Uterus (tissue), 4 donors: ENCODE measurements at places on chromosomes 12 and 14. TPM values are rescaled to one million over a fixed set of nuclear protein-coding genes. Genes with fewer than 3 reads are reported as not detected.

The SIX6 gene
- total RNA-seq: not detected

DNA sequence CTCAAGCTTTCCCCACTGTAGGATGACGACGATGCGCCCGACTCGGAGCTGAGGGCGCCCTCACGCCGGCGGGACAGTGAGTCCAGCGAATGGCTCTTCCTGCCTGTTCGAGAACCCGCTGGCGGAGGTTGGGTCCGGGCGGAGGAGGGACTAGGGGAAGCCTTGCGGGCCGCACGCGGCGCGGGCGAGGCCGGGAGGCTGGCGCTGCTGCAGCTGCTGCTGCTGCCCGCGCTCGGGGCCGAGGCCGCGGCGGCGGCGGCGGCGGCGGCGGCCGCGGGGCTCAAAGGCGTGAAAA, 1.9 kb downstream of the CCDC177 start:
- DNase-seq: no peak

- peak; percentile 68 for DNase-seq
These were observed 201.9 kb downstream of the DAD1 start for GRCh38 chr14:22386924-22387775.

DNA sequence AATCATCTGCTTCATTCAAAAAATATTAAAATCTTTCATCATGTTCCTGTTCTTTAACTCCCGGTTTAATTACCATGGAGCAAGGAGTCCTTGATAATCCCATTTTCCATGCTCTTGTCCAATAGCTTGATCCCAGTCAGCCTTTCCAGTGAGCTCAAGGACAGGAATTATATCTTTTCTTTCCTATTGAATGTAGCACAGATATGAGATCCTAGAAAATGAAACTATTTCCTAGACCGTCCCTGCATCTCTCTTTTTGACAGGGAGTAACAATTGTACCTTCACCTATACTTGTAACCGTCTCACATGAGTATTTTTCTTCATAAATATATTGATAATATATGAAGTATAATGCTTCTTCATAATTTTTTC, 35.6 kb downstream of the PIK3C2G start:
- no peak for DNase-seq

DNA sequence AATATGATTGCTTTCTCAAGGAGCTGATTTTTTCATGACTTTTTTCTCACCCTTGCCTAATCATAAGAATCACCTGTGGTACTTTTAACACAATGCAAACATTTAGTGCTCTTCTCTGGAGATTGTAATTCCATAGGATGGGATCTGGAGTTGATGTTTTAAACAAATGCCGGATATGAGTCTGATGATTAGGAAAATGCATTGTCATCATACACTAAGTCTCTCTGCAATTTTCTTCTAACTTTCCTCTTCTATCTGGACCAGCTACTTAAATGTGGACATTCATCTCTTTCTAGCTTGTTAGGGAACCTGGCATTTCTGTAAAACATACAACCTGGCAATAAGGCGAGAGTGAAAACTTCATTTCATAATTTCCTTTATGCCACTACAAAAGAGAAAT, 23.5 kb downstream of the PMCH start:
- no peak for DNase-seq

DNA sequence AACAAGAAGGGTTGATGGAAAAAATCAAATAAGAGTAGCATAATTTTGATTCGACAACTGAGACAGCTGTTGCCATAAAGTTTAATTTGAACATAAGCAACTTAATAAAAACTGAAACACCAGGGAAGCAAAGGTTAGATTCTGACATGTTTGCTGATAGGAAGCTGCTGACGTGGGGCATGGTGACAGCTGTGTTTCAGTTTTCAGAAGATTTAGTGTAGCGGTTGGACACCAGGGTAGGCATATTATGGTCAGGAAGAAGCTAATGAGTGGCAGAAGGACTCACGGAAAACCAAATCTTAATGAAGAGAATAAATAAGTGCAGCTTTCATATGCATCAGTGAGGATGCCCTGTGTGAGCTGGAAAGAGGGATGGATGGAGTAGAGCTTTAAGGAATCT, 336.7 kb upstream of the RPL10L start:
- DNase-seq: no peak

DNA sequence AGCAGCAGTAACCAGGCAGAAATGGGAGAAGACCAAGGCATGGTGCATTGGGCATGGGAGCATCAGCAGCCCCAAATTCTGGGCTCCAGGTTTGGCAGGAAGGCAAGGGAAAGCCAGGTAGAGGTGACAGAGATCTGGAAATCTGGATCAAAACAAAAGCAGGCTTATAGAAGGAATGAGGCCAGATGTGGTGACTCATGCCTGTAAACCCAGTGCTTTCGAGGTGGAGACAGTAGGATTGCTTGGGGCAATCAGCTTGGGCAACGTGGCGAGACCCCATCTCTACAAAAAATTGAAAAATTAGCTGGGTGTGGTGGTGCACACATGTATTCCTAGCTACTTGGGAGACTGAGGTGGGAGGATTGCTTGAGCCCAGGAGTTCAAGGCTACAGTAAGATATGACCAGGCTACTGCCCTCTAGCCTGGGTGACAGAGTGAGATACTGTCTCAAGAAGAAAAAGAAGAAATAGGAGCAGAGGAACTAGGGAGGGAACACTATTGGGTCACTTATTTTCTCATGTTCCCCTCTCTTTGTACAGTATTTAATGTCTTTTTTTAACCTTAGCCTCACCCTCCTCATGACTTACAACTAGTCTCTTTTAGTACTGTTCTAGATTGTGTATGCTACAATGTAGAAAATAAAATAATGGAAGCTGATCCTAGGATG, 25.1 kb downstream of the SLC4A8 start:
- no peak for DNase-seq
